ENCODE measurements at places on chromosomes 13 and 19.

- DNase-seq, result peak; percentile 22
These were observed 56.1 kb upstream of the STK24 start for GRCh38 chr13:98632961-98633360.

DNA sequence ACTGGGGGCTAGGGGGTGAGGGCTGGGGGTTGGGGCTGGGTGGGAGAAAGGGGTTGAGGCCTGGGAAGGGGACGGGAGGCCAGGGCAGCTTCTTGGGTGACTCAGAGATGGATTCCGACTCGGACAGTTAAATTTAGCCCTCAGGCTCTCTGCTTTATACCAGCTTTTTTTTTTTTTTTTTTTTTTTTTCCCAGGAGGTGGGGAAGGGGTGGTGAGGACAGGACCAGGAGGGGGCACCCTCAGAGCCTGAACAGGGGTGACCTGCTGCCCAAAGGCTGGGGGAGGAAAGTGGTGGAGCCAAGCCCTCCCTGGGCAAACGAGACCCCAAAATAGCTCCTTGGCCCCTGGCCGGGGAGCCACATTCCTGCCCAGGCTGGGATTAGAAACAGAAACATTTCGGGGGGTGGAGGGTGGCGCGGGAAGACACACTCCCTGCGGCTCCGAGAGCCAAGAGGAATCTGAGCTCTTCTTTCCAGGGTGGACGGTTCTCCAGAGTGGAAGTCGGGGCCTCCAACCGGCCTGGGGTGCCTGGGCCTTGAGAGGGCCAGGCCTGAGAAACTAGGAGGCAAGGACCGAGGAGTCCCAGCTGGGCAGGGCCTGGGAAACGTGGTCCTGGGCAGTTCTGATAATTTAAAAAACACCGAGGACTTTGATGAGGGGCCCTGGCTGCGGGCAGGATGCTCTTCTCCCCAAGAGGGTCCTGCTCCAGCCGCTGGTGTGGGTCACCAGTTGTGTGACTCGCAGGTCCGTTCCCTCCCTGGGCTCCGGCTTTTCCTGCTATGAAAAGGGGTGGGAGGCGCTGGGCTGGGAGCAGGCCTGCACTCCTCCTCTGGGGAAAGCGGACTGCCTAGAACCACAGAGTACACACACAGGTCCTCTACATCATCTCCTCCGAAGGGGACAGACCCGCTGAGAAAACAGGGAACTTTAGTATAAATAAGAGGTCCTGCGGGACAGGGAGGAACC is 813 bp upstream of the DMPK start:
- peak; percentile 70 for DNase-seq

DNA sequence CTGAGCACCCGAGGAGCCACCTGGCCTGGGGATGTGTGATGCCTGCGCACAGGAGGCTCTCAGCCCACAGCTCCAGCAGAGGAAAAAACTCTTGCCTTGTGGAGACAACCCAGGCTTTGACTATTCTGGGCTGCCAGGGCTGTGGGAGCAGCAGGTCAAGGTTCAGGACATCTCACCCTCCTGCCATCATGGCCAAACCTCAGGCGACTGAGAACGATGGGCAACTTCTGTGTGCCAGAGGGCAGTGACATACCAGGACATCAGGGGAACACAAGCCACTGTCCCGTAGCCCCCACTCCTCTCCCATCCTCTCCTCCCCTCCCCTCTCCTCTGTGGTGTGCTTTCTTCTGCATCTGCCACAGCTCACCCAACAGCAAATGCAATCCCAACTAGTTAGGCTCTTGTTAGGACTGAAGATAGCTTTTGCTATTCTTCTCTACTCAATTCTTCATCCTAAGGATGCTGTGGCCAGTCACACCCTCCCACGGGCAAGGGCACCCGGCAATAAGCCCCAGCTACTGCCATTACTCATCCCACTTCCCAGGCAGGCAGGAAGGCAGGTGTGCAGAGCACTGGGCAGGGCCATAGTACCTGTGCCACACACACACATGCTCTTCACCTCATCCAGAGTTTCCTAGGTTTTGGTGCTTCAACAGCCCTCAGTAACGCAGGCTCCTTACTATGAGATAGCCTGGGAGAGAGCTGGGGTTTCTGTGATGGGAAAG is 16.8 kb downstream of the ELL start:
- DNase-seq, result no peak

DNA sequence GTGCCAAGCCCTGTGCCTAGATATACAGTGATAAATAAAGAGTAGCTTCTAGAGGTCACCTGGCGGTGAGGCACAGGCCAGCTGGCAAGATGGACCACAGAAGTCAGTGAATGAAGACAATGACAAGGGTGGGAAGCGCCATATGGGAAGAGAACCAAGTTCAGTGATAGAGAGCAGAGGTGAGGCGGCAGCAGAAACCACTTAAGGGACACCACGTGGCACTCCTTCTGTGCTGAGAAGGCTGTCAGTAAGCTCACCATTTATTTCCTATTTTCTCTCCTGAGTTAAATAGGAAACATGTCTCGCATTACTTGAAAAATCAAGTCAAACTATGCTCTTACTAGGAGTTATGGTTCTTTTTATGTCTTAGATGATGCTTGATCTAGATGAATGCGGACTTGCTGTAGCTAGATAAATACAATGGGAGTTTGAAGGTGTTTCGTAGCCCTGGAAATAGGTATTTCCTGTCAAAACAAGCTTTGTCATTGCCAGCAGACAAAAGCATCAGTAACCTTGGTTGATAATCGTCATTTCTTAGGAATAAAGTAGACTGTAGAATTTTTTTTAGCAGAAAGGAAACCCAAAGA is 17.8 kb downstream of the ALOX5AP start:
- DNase-seq, result no peak

- peak; percentile 95 for DNase-seq
These were observed 463 bp downstream of the CATSPERG start for GRCh38 chr19:38335949-38336637.

DNA sequence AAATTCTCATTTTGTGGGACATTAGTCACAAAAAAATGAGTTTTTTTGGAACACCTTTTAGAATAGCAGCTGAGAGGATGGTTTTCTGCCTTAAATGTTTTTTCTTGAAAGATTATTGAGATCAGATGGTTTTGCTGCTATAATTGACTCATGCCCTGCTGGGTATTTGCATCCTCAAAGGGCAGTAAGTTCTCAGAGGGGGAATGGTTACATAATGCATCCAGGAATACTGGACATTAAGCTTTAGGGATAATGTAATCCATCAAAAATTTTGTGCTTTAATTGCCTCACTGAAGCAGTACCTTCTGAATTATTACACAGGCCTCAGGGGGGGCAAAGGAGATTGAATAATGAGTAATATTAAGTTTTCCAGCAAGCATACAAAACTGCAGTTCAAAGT is 866.3 kb upstream of the SPRY2 start:
- no peak for DNase-seq

Measured in cardiac fibroblast (primary cell).